Dermis microvascular lymphatic vessel endothelial cell (primary cell): ENCODE measurements at places on chromosomes 7 and 10.

GRCh38 chr7:155161690-155162089 is 91.6 kb downstream of the HTR5A start:
- DNase-seq, result no peak

GRCh38 chr10:76738991-76739390 is 898.6 kb downstream of the KCNMA1 start:
- DNase-seq, result no peak

- DNase-seq, result no peak
These were observed 73.4 kb downstream of the VSTM2A start for GRCh38 chr7:54615537-54615936.

DNA sequence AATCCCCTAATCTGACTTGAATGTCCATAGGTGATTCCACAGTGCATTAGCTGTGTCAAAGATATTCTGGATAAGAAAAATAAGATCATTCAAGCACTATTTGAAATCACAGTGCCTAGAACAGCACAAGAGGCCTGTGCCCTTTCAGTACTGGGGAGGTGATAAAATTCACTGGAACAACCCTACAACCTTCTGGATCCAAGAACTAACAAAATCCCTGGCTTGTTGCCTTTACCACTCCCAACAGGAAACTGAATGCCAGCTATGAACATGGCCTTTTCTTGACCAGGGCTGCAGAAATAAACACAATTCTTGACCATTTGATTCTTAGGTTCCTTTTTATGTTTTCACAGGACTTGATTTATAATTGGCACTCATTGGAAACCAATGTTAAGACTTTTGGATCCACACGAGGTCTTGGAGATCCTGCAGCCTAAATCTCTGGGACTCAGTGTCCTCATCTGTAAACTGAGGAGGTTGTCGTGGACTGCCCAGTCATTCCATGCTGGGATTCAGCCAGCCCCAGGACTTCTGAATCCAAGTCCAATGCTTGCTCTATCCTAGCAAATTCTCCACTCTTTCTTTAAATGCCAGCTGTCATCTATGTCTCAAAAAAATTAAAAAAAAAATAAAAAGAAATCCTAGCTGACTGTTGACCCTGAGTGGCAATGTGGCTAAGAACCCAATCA is 624.7 kb downstream of the KCNMA1 start:
- no peak for DNase-seq

GRCh38 chr7:5755704-5756504 is 25.6 kb downstream of the RNF216 start:
- peak; percentile 3 for DNase-seq

- peak; percentile 73 for DNase-seq
These were observed 32.6 kb upstream of the PDK4 start for GRCh38 chr7:95628831-95629439.

DNA sequence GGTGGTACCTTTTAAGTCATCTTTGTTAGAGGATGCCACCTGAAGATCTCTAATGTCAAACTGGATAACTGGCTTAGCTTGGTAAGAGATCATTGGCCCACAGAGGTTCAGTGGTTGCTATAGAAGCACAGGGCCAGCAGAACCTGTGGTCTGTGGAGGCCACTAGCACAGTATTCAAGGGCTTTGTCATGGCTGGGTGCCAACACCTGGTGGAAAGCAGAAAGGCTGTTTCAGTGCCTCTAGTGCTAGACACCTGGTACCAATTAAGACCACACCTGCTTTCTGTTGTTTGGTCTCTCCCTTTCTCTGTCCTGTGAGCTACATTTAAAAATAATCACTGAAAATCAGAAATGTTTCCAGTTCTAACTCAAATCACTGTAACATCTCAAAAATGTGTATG is 10.0 kb upstream of the PCGF5 start:
- DNase-seq, result no peak

DNA sequence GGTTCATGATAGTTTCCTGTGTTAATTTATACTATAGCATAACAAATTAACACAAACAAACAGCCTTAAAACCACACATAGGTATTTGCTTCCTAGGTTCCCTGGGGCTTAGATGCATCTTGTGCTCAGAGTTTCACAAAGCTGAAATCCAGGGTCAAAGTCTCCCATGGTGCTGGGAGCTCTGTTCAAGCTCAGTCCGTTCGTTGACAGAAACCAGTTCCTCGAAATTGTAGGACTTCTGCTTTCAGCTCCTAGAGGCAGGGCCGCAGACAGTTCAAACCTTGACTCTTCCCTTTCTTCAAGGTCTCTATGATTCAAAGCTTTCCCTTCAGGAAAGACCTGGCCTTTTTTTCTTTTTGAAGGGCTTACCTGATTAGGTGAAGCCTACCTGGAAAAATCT is 90.5 kb downstream of the VSTM2A start:
- DNase-seq, result no peak

GRCh38 chr7:82312646-82313045 is 130.9 kb downstream of the CACNA2D1 start:
- DNase-seq, result no peak

DNA sequence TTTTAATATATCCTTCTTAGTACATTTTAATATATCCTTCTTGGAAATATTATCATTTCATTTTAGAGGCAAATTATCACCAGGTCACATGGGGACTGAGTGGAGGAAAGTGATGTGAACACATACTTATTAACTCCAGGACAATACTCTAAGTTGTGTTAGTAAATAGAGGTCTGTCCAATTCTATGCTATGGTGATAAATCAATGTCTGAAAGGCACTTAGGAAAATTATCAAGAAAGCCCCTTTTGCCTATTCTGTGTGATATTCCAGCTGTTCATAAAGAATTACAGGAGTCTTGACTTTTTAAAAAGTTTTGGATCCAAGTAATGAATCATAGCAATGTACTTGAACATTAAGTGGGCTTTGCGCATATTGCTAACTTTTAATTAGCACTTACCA is 88.5 kb downstream of the THSD7A start:
- DNase-seq, result no peak

DNA sequence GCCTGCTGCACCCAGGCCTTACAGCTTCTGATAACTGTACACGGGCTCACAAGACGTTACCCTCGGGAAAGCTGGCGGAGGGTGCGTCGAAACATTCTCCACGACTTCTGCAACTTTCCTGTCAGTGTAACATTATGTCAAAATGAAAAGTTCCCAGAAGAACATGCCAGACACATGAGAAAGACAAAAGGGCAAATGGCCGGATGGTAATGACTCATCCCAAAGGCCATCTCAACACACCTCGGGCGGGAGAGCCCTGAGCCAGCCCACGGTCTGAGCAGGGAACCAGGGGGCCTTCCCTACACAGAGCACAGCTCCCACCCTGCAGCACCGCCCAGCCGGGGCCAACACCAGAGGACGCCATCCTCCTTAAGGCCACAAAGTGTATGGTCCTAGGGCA is 118.7 kb downstream of the MAD1L1 start:
- DNase-seq, result peak; percentile 80

DNA sequence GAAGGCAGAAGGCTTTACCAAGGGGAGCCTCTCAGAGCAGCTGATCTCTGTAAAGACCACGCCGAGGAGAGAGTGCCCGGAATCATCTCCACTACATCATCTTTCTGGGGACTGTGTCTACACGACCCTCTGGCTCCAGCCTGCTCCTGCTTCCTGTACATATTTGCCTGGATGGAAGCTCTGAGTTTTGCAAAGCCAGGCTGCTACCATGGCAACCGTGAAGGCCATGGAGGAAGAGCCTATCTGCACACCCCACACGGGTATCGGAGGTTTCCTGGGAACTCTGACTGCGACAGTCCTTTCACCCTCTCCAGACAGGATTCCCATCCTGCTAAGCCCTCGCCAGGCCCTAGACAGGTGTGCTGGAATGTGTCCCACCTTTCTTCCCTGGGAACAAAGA is 83.4 kb upstream of the TNRC18 start:
- no peak for DNase-seq
